ENCODE measurements at places on chromosomes 11 and 22.

DNA sequence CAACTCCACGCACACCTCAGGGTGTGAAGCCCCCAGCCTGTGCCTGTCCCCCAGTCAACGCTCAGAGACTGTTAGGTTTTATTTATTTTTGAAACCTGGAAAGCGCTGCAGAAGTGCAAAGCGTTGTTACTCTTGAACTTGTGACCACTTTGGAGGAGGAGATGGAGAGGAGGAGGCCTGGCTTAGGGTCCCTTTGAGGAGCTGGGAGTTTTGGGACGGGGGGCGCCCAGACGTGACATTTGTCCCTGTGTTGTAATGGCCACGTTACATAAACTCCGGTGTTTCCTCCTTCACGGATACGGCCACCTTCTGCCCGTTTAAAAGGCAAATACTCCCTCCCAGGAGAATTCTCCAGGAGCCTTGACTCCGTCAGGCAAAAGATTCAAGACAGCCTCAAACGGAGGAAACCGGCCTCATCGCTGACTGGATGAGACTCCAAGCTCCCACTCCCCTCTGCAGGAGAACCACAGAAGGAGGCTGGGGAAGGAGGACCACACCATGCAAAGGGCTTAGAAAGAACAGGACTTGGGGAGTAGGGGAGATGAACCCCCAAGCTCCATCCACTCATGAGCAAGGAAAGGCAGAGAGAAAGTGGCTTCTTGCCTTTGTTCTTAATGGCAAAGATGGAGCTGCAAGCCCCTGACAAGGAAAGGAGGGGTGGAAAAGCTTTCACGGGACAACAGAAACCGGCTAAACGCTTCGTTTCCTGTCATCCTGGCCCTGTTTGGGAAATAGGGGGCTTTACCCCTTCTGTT, 630 bp downstream of the PIK3IP1 start:
- DNase-seq = no peak

DNA sequence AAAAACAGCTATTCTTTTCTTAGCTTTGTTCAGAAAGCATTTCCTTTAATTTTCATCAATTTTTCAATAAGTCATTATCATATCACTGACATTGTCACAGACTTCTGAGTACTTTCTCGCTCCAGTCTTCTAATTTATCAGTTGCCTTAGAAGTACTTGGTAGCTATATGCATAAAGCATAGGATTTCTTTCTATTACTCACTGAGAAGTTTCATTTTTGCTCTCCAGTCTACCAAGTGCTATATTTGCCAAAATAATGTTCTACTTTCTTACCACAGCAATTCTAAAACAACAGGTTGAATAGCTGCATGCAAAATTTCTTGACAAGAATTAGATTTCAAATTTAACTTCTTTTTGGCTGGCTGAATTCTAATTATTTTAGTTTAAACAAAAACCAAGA, 116.3 kb downstream of the STK33 start:
- DNase-seq = no peak

GRCh38 chr22:29167032-29167911, 38.4 kb upstream of the EMID1 start:
- DNase-seq = no peak

DNA sequence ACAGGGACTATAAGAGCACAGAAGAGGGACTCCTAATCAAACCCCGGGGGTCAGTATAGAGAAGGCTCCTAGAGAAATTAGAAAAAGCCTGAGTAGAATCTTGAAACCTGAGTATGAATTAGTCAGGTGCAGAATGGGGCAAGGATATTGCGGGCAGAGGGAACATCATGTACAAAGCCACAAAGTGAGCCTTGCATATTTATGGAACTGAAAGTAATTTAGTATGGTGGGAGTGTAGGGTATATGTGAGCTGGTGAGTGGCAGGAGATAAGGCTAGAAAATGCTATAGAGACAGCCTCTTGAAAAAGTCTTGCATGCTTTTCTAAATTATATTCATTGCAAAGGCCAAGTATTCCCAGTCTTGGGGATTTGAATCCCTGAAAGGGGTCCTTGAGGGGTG, 93.7 kb downstream of the STIM1 start:
- no peak for DNase-seq

DNA sequence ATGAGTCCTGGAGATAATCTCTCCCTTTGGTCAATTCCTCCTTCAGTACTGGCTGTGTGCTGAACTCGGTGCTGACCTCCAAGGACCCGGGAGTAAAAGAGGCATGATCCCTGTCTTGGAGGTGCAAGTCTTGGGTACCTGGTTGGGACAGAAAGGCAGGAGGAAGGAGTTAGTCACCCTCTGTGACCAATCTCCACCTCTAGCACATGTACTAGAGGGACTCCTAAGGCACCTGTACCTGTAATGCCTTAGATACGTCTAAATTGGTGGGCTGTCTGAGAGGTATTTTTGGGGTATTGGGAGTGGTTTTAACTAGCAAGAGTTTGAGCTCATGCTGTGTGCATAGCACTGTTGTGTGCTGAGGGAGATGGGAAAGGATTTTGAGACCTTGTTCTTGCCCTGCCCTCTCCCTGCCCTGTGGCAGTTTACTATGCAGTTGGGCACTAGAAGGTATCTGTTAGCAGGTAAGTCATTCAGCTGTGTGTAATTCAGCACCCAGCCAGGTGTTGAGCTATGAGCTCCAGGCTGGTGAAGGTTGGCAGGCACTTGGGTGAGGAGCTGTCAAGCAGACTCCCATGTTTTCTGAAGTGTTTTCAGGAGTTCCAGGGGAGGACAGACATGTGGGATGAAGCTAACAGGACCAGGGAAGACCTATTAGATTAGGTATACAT, 2.5 kb downstream of the PANX1 start:
- DNase-seq = no peak

DNA sequence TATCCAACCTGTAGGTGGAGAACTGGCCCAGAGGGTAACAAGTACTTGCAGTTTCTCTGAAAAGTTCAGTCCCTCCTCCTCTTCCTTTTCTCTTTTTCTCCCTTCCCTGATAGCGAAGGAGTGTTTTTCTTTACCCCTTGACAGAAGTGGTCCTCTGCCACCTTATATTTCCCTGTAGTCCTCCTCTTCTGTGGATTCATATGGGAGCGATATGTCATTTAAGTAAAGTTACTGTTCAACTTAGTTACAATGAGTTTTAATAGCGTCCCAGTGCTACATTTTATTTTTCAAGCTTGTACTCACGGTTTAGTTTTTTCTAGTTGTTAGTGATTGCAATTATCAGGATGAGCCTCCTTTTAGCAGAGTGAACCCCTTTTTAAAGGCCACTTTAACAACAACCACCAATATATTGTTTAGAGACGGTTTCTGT, 1.4 kb downstream of the PCF11 start:
- no peak for DNase-seq

GRCh38 chr11:73074319-73074718, 67.8 kb downstream of the FCHSD2 start:
- DNase-seq = no peak

GRCh38 chr11:22390283-22390655, 52.1 kb downstream of the SLC17A6 start:
- DNase-seq = no peak

GRCh38 chr11:46506483-46506791, 87.4 kb downstream of the AMBRA1 start:
- no peak for DNase-seq

DNA sequence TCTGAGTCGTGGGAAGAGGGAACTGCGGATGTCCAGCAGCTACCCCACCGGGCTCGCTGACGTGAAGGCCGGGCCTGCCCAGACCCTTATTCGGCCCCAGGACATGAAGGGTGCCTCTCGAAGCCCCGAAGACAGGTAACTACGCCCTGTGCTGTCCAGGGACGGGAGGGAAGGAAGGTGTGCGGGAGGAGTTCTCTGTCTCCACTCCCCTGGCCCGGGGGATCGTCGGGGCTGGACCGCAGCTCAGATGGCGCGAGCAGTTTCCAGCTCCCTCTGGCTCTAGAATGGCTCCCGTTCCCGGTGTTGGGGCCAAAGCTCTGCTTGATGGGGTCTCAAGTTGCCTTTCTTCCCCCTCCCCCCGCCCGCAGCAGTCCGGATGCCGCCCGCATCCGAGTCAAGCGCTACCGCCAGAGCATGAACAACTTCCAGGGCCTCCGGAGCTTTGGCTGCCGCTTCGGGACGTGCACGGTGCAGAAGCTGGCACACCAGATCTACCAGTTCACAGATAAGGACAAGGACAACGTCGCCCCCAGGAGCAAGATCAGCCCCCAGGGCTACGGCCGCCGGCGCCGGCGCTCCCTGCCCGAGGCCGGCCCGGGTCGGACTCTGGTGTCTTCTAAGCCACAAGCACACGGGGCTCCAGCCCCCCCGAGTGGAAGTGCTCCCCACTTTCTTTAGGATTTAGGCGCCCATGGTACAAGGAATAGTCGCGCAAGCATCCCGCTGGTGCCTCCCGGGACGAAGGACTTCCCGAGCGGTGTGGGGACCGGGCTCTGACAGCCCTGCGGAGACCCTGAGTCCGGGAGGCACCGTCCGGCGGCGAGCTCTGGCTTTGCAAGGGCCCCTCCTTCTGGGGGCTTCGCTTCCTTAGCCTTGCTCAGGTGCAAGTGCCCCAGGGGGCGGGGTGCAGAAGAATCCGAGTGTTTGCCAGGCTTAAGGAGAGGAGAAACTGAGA, 1.4 kb downstream of the ADM start:
- DNase-seq = no peak

DNA sequence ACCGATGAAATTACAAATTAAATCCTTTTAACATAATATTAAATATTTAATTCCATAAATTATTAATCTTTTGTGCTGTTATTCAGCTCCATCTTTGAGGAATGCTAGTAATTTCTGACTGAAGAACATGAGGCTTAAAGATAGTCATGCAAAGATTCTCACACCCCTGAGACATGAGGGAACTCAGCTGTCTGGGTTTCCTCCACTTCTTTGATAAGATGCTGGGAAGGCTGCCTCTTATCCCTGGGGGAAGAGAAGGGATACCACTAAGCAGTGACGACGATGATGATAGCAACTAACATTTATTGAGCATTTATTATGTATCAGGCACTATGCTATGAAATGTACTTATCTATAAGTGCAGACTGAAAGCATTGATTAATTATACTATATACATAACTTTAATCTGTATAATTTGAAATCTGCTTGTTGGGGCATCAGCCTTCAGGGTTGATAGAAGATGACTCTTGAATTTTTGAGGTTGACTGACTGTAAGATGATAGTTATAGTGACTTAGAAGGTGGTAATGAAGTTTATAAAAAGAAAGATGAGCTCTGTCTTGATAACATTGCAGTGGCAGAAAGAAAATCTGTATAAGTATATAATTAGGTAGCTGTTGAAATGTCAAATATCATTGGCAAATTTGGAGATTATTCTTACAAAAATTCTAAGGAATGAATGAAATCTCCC, 78.4 kb downstream of the SIK2 start:
- DNase-seq = no peak

DNA sequence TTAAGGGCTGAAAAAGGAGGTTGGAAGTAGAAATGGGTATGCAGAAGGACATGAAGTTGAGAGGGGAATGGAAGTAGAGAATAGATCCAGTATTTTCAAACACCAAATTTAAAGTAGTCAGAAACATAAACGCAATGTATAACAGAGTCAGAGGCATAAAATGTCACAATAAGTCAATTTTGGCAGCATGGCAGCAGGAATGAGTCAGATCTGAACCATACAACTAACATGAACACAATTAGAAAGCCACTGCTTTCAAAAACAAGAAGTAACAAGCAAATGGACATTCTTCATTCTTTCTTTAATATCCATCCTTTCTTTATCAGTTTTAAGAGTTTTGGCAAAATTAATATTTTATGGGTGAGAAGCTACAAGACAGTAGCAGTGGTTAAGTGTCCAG, 2.5 kb downstream of the CHORDC1 start:
- DNase-seq = no peak

GRCh38 chr22:43296276-43296902, 46.8 kb downstream of the SCUBE1 start:
- no peak for DNase-seq

DNA sequence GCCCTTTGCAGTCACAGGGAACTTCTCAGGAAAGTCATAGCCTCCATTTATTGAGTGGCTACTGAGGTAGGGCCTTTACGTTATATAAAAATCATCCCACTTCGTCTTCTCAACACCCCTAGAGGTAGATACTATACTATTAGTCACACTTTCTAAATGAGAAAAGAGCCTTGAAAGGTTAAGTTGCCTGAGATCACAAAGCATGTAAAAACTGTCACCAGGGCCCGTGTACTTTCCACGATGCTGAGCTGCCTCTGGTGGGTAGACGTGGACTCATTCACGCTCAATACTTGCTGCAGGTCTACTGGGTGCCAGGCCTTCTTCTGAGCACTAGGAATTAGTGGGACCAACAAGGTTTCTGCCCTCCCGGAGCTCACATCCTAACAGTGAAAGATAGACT, 16.3 kb downstream of the CHRDL2 start:
- DNase-seq = no peak

DNA sequence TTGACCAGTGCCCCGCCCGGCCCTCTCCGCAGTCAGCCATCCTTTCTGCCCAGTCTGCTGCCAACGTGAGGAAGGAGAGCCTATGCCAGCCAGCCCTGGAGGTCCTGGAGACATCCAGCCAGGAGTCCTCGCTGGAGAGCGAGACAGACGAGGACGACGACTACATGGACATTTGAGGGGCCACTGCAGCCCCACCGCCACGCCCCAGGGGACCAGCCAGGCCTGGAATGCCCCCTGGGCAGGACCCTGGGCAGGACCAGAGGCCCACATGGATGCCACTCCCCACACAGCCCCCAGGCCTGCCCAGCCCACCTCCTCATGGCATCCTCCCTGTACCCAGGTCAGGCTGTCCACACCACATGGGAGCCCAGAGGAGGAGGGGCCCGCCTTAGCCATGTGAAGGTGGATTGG, 3.3 kb upstream of the SUSD2 start:
- no peak for DNase-seq

- DNase-seq = no peak
These were observed 23.9 kb downstream of the OR10A6 start for GRCh38 chr11:7907121-7907520.

DNA sequence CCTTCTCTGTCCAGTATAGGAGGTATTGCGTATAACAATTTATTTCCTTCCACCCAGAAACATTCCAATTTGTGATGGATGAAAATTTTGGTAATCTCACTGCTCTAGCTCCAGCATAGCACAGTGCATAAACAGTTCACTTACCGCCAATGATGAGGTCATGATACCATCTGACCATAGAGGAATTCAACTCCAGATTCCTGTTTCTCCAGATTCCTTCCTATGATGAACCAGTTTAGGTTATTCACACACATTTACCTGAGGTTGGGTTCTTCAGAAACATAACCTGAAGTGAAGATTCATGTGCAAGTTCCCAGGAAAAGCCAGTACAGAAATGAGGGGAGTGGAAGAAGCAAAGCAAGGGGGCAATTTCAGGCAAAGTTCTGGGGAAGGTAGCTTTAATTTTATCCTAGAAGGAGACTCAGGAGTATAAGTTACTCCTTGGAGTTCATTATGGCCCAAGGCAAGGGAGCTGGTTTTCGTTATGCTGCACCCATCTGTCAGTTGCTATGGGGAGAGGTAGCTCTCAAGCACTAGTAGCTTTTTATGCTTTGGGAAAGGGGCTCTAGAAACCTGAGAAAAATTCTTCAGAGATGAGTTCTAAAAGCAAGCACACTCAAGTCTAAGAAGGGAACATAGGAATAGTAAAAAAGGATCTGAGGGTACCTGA, 121.6 kb downstream of the CASP12 start:
- DNase-seq = no peak
